ENCODE measurements at places on chromosomes 1 and 21.

DNA sequence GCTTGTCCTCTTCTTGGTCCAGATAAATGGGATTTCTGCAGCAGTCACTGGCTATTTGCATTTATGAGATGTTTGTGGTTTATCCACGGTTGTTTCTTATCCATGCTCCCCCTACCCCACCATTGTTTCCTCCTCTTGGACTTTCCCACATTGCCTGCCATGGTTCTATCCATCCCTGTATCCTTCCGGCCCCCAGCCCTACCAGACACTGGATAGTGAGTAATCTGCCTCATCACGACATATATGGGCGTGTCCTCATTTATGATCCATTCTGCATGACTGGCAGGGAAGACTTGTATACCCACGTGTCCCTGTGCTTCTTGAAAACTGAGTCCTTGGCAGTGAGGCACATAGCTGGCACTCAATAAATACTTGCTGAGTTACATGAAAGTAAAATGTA, 40.1 kb downstream of the CACNA1S start:
- no peak for DNase-seq

DNA sequence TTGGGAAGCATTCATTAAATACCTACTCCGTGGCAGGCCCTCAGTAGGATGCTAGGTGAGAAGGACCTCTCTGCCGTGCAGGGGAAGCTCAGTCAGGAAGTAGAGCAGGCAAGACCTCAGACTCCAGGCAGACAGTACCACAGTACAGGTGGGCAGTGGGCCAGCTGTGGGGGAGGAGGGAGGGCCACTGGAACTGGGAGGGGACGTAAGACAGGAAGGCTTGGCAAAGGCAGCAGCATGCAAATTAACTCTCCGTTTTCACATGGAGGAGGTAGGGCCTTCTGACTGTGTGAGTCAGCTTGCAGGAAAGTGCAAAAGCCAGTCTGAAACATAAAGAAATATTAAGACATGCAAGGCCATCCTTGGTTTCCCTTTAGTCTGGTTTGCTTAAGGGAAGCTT, 157.7 kb downstream of the TRIM33 start:
- DNase-seq, result no peak

DNA sequence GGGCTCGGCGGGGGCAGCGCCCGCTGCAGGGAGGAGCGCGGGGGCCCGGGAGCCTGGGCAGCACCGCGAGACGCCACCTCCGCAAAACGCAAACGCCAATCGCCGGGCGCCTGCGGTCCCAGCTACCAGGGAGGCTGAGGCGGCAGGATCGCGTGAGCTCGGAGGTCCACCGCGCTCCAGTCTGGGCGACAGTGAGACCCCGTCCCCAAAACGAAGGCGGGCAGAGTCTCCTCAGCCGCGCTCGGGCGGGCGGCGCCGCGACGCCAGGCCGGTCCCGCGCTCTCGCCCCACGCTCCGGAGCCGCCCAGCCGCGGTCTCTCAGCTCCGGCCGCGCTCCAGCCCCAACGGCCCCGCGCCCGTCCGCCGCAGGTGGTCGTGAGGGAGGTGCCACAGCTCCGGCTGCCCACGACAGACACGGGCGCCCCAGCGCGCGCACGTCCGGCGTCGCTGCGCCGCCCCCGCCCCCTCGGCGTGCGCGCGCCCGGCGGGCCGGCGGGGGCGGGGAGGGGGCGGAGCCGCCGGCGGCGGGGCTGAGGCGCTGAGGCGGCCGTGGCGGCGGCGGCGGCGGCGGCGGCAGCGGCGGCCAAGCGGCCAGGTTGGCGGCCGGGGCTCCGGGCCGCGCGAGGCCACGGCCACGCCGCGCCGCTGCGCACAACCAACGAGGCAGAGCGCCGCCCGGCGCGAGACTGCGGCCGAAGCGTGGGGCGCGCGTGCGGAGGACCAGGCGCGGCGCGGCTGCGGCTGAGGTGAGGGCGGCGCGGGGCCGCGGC, at the start of gene ADARB1:
Gene ADARB1 (plus strand): TSS at position 533 of the 770 bp plus-strand sequence. CDS start 97,077 bp downstream, outside the sequence.
- DNase-seq, result no peak

- no peak for DNase-seq
Measured at GRCh38 chr1:44501047-44501890, 96.2 kb downstream of the RNF220 start.

DNA sequence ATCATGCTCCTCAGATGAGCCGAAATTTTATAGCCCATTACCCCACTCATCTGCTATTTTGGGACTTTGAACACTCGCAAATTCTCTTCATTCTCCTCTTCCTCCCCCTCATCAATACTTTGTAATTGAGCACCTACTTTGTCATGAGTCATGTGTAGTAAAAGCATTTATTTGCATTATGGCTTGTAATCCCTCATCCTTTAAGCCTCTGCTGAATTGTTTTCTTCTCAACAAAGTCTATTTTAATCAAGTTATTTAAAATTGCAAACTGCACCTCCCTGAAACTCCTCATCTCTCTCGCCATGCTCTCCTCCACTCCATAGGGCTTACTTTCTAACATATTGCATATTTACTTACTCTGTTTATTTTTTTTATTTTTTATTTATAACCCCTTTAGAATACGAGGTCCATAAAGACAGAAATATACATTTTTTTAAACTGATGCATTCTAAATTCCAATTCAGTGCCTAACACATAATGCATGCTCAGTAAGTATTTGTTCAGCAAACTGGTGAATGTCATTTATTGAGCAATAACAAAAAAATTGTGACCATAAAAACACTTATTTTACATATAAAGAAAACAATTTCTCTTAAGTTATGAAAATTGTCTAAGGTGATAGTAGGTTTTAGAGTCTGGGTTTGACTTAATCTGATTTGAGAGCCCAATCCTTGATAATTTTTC, 161.7 kb downstream of the FASLG start:
- no peak for DNase-seq

DNA sequence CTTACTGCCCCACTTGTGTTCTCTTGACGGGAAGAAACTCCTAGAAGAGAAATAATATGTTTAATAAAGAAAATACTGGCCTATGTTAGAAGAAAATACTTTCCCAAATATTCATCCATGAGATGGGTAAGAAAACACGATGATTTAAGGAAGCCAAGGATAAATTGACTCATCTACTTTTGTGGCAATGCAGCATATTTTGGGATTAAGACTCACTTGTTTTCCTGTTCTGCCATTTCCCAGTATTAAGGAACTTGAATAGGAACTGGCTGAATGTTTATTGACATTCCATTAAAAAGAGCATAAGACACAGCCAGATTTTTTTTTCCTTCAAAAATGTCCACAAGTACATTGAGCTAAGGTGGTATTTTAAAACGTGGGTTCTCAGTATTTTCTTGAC, 10.9 kb upstream of the ADAMTS5 start:
- no peak for DNase-seq

GRCh38 chr1:26281971-26282370, 2.1 kb downstream of the SH3BGRL3 start:
- no peak for DNase-seq

DNA sequence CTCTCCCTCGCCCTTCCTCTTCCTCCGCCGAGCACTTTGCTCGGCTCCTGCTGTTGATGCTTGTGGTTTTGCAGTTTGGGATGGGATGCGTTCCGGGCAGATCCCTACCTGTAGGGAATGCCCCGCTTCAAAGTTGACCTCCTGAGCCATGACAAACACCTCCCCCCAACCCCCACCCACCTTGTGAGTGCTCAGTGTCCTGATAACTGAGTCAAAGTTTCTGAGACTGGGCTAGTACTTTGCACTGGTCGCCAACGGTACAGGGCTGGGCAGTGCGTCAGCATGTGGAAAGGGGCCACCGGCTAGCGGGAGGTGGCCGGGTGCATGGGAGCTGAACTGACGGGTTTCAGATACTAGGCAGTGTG, 771 bp downstream of the RABGAP1L start:
- no peak for DNase-seq

DNA sequence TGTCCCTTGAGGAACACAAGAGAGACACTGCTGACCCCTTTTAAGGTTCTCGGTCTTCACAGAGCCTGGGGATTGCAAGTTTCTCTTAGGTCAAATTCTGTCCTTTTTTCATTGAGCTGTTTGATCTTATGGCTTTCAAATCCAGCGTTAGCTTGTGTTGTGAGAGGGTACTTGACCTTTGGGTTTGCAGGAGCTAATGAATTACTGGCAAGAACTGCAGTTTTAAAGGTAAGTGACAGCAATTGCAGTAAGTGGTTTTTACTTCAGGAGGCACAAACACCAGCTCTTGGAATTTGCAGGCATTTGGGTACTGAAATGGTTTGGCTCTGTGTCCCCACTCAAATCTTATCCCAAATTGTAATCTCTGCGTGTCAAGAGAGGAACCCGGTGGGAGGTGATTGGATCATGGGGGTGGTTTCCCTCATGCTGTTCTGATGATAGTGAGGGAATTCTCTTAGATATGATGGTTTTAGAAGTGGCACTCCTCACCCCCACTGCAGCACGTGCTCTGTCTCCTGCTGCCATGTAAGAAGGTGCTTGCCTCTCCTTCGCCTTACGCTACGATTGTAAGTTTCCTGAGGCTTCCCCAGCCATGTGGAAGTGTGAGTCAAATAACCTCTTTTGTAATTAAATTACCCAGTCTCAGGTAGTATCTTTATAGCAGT, 134.5 kb upstream of the LYPLAL1 start:
- DNase-seq, result no peak

GRCh38 chr21:34857874-34858273, 189.1 kb downstream of the CLIC6 start:
- no peak for DNase-seq

GRCh38 chr1:92399076-92399475, 87.6 kb downstream of the GFI1 start:
- no peak for DNase-seq

GRCh38 chr1:115746021-115746690, 22.4 kb downstream of the CASQ2 start:
- DNase-seq, result no peak

DNA sequence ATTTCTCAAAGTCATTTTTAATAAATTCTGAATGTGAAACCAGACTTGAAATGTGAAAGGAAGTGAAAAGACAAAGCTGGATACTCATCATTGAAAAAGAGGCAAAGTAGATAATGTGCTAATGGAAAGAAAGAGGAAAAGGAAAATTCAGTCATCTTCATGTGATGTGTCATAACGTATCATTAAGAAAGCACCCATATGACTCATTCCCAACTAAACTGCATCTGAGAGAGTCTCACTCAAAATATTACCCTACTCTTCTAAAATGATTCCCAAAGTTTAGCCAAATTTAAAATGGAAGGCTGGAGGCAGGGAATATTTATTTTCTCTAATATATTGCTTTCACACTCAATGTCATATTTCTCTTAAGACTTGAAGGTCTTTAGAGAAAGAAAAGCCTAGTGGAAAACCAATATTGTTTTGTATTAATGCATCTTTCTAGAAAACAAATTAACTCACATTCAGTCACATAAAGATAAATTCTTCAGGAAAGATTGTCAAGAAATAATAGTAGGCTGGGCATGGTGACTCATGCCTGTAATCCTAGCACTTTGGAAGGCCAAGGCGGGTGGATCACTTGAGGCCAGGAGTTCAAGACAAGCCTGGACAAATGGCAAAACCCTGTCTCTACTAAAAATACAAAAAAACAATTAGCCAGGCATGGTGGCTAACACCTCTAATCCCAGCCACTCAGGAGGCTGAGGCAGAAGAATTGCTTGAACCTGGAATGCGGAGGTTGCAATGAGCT, 129.9 kb downstream of the SLC30A10 start:
- no peak for DNase-seq

DNA sequence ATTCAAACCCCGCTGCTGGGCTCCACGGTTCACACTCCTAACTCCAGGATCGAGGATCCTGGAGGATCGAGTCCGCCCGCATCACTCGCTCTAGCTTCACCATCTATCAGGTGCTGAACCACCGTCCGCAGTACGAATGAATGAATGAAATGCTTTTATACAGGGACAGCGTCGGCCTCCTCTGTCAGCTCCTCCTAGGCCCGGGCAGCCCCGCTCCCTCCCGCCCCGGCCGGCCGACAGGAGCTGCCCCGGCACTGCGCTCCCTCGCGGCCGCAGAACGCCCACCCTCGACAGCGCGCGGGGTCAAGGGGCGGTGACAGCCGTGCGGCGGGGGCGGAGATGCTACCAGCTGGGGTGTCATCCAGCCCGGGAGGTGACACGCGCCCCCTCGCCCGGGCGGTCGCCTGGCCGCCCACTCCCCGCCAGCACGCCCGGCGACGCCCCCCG, 520 bp downstream of the ZBTB17 start:
- peak; percentile 60 for DNase-seq

- DNase-seq, result no peak
Measured at GRCh38 chr1:57058652-57059501, 93.1 kb upstream of the C8B start.

- DNase-seq, result no peak
Measured at GRCh38 chr1:21925334-21925940, 11.7 kb downstream of the HSPG2 start.

DNA sequence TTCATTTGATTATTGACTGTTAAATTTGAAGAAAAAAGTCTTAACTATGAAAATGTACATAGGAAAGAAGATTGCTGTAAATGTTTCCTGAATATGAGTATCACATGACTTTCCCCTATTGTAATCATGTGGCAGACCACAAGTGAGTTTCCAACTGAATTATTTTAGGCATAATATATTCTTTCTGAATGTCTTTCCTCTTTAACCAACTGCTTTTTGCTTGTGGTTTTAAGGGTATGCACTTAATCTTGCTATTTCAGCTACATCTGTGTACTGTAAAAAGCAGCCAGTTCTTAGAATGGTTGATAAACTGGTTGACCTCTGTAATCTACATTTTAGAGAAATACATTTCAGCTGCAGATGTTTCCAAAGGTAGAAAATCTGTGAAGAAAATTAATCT, 400.7 kb downstream of the NEGR1 start:
- no peak for DNase-seq

DNA sequence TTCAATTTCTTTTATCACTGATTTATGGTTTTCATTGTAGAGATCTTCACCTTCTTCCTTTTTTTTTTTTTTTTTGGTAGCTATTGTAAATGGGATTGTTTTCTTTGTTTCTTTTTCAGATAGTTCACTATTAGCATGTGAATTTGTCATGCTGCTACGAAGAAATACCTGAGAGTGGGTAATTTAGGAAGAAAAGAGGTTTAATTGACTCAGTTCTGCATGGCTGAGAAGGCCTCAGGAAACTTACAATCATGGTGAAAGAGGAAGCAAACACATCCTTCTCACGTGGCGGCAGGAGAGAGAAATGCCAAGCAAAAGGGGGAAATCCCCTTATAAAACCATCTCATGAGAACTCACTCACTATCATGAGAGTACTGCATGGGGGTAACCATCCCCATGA, 66.4 kb downstream of the DAB1 start:
- DNase-seq, result no peak

GRCh38 chr1:10075732-10076131, 43.0 kb downstream of the UBE4B start:
- DNase-seq, result no peak

DNA sequence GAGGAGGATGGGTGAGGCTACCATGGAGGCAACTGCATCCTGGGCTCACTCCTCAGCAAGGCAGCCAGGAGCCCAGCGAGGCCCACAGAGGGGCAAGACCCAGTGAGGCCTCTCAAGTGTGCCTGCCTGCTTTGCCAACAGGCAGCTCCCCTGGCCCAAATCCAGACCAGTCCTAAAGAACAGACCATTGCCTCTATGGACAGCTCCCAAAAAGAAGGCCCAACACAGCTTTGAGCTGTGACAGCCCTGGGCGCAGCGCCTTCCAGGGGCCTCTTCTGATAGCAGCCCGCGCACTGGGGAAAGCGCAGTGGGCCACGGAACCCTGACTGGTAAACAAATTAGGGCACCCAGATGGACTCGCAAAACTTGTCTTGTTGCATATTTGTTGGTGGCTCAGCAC, 25.5 kb downstream of the C1orf198 start:
- DNase-seq, result no peak

All from activated CD4-positive, alpha-beta T cell treated with anti-CD3 and anti-CD28 coated beads, Interleukin-2, amount 50 U/mL, for 24 hours (primary cell).